HCEC 1CT (cell line): ENCODE measurements at places on chromosomes 5 and 9.
A peak's percentile ranks its signal among the peaks of the same experiment; 100 is the strongest.

DNA sequence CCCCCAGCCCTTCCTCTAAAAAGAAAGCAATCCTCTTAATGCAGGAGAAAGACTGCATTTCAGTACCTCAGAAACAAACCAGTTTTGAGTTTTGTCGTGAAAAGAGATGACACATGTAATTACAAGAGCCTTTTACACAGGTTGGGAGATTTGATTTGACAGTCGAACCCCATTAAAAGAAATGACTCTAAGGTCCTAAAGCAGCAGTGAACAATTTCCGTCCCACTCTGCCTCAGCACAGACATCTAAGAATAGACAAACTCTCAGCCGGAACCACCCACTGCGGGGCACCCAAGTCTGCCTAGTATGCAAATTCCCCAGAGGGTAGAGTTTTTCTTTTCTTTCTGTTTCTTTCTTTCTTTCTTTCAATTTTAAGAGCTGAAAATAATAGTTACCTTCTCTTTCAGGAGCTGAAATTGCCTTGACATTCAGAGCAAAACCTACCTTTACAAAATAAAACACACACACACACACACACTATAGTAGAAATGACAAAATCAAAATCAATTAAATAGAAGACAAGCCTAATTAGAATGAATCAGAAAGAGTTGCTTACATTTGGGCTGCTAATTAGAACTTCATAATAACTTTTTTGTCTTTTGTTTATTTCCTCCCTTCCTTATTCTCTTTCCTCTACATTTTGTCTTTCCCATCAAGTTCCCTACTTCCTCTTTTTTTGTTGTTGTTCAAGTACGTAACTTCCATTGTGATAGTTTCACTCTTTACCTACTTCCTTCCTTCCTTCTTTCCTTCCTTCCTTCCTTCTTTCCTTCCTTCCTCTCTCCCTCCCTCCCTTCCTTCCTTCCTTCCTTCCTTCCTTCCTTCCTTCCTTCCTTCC, 65.1 kb downstream of the BASP1 start:
- no peak for DNase-seq

- DNase-seq, result peak; percentile 89
Observed at GRCh38 chr9:22682961-22683699, 236.5 kb downstream of the DMRTA1 start.

DNA sequence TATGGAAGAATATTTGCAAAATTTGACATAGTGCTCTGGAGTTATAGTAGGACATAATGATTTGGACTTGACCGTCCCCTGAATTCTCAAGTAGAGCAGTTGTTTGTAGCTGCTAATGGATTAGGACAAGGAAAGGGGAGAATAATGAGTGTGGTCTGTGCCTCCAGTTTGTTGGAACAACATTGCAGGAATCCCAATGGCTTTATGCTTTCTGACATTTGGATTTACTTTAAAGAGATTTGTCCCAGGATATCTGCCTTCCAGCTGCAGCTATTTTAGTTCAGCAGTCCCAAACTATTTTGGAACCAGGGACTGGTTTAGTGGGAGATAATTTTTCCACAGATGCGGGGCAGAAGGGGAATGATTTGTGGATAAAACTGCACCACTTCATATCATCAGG, 648.2 kb downstream of the SLCO4C1 start:
- no peak for DNase-seq

- DNase-seq, result no peak
Observed at GRCh38 chr5:13529300-13529699, 415.2 kb downstream of the DNAH5 start.

GRCh38 chr9:73133022-73133651, 18.5 kb upstream of the ANXA1 start:
- DNase-seq, result peak; percentile 26

GRCh38 chr5:137263371-137264005, 235.6 kb downstream of the SPOCK1 start:
- no peak for DNase-seq

DNA sequence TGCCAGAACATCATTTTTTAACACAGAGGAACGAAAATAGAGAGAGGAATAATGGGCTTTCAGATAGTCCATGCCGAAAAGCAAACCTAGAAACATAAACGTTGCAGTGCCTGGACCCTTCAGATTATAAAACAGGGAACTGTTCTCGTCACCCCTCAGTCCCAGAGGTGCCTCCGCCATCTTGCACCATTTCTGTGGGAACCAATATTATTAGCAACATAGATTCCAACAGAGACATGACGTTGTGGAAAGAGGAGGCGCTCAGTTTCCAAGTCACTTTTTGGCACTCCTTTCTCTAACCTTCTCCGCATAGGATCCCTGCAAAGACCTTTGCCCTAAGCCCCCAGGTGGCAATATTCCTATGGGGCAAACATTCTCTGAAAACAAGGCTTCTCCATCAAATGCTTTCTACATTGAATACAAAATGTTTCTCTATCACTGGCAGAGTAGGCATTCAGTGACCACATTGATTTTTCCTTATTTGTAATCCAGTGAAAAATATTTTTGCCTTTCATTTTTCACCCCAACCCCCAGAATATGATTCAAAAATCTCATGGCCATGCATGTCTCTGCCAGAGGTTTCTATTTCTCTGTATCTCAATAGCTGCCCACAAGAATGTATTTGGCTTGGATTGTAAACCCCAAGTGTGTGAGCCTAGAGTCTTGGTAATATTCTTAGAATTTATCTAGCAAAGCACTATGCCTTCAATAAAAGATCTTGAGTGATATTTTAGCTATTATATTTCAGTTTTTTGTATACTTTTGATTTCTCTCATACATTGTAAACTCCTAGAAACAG, 500.8 kb upstream of the WWC1 start:
- DNase-seq, result no peak

DNA sequence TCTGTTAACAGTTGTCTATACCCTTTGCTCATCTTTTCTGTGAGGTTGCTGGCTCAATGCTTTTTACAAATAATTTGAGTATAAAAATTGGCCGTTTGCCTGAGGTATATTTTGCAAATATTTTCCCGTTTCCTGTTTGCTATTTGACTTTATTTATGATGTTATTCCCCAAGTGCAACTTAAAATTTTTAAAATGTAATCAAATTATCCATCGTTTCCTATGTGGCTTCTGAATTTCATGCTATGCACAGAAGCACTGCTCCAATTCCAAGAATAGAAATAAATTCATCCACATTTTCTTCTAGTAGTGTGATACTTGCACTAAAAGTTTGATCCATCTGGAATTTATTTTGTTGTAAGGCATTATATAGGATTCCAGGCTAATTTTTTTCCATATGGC, 123.6 kb downstream of the ZNF608 start:
- no peak for DNase-seq
